ENCODE measurements at places on chromosomes 3 and 15.
A peak's percentile ranks its signal among the peaks of the same experiment; 100 is the strongest.

GRCh38 chr3:183502237-183503181 is 53.0 kb downstream of the KLHL6 start:
- no peak for DNase-seq

GRCh38 chr3:174986685-174987084 is 127.6 kb downstream of the NAALADL2 start:
- DNase-seq: no peak

GRCh38 chr3:16927485-16927884 is 42.7 kb downstream of the PLCL2 start:
- no peak for DNase-seq

DNA sequence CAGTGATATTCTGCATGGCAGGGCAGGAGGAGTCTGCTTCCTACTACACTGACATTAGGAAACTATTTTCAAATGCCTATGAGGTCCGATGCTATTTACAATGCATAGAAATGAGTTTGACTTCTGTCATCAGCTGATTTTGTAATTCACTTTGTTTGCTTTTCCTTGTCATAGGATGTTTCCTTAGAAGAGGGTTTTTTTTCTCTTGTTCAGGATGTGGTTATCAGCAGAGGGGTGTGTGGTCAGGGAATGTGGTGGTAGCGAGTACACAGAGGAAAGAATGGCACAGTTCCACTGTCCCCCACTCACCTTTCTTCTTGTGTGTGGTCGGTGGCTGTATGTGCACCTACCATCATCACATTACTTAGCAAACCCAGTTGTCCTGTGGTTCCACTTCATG is 231.5 kb downstream of the LRTM1 start:
- no peak for DNase-seq

GRCh38 chr15:40320931-40321371 is 2.5 kb upstream of the INAFM2 start:
- peak; percentile 66 for DNase-seq

DNA sequence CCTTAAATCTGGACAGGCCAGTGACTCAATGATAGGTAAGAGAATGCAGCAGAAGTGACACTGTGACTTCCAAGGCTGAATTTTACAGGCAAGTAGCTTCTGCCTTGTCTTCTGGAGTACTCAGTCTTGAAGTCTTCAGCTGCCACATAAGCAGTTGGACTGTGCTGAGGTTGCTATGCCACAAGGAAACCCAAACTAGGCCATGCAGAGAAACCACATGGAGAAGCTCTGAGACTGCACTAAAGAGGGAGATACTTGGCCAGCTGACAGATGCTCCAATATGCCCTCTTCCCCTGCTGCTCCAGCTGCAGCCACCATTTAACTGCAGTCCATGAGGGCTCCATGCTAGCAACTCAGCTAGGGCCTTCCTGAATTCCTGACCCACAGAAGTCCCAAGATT is 119.4 kb upstream of the GADL1 start:
- no peak for DNase-seq

DNA sequence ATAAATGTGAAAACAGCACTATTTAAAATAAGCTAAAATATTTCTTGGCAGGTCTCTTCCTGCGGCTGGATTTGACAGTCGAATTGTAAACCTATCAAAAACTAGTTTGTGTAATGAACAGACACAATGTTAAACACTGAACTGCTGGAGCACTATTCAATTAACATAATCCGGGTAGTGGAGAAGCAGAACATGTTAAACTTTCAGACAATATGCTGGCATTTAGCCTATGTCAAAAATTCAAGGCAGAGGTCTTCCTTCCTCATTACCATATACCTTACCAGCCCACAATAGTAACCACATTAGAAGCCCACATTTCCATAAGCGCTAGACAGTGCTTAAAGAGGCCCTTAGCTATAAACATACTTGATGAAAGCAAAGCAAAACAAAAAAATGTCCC is 1042.9 kb downstream of the ROBO1 start:
- DNase-seq: no peak

DNA sequence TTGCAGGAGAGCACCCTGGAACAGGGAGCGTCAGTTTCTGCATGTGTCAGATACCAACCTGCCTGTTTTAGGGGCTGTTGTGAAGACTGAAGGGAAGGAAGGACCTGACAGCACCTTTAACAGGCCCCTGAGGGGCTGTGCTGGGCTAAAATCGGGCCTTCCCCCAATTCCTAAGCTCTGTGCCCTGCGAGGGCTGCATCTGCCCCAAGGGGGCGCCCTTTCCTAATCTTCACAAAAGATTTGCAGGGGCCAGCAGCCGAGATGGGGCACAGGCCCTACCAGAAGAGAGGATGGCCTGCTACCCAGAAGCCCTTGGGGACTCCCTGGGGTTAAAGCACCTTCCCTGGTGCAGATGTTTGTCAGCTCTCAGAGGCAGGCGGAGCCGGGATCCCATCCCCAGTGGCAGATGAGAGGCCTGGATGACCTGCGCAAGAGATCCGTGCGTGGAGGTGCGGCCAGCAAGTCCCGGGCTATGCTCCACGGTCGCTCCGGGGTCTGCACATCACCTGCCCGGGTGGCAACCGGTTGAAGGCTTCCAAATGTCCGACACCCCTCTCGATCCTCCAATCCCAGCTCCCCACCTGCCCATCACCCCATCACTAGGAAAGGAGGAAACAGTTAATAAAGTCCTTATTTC is 53.6 kb downstream of the RHCG start:
- peak; percentile 58 for DNase-seq

DNA sequence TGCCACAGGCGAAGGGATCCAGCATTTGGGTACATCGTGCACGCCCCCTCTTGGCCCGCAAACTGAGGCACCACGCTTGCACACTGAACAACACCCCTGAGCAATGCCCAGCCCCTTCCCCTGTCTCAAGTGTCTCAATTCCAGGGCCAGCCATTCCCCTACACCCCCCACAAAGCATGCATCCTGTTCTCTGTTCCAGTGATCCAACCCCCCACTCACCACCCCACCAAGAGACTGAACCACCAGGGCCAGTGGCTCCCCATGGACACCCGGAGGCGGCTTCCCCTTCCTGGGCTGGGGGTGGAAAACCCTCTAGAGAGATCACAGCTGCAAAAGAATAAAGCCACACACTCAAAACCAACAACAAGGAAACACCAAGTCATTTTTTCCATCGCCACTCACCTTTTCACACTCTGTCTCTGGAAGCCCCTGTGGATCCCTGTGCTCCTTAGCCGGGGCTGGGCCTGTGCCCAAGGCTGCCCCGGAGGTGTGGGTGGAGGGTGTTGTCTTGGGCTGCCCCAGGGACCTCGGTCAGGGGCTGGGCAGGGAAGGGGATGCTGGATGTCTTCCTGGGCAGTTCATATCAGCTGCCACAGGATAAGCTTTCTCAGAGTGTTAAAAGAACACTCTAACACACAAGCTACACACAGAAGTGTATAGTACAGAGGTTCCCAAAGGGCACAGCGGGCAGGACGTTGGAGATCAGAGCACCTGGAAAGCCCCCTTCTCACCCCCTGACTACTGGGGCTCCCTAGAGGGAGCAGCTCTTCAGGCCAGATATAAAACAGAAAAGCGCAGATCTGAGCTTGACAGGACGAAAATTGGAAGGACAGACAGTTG is 92.5 kb downstream of the CHSY1 start:
- DNase-seq: no peak

- DNase-seq: no peak
Measured at GRCh38 chr3:127834771-127835170, 12.5 kb upstream of the MGLL start.

DNA sequence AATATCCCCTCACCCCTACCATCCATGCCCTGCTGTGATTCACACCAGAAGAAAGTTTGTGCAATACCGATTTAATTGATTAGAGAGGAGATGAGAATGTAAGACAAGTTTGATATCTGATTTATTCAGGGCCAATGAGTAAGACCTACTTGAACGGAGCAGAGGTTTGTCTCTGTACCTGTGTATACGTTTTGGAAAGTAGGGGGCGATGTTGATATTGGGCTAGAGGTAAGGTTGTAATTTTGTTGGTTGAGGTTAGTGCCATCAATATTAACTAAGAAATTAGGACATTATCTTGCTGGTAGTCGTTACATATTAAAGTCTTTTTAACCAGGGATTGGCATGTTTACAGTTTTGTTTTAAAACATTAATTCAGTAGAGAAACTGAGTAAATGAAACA is 20.5 kb downstream of the EAF2 start:
- DNase-seq: no peak

DNA sequence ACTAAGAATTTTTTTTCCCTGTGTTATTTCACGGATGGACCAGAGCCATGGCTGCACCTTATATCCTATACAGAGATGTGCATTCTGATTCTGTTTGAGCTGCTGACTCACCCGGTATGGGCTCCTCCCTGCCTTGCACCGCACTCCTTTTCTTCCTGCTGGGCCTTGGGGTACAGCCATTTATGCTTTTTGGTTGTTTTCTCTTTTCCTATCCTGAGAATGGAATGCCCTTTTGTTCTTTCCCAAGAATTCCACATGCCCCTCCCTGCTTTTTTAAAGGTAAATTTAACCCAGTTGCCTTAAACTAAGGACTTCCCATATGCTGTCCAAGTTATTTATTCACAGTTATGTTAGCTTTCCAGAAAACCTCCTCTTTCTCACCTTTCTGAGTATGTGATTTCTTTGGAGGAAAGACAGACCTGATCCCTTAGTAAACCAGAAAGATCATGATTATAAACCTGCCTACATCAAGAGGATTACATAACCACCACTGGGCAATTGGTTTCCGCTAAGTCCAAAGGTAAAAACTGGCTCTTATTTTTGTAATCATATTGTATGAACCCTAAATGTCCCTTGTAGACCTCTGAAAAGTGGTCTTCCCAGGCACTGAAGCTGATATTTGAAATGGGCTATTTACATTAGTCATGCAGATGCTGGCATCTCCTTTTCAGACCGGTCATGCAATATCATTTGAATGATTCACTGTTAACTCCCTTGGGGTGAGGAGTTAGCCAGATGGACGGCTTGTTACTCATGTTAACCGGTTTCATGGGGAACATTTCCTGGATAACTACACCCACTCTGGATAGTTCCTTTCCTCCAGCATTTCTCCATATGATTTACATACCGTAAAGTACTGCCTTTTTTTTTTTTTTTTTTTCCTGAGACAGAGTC is 45.5 kb downstream of the TMOD3 start:
- peak; percentile 49 for DNase-seq

- no peak for DNase-seq
Measured at GRCh38 chr3:24582431-24583403, 88.1 kb upstream of the THRB start.

DNA sequence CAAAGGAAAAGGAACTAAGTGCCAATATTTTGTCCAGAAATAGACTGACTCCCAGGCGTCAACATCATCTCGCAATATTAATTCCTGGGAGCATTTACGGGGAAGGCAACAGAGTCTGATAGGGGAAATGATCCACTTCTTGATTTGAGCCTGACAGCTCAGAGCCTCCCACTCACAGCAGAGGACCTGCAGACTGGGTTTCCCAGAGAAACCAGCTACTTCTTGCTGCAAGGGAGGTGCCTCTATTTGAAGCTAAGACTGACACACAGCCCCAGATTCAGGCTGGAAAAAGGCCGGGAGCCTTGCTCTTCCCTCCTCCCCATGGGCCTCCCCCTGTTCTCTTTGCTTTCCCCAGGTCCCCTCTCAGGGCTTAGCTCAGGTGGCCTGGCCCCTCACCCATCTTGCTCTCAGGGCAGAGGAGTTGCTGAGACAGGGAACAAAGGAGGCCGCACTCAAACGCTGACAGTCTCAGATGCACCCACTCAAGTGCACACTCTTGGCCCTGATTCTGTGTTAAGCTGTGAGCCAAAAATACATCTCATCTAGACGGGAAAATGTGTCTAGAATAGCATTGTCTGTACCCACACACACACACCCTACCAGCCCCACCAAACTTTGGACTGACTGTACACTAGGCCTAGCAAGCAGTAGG is 49.8 kb upstream of the DCLK3 start:
- DNase-seq: no peak

GRCh38 chr15:53586799-53587198 is 172.7 kb downstream of the WDR72 start:
- DNase-seq: peak; percentile 80

- no peak for DNase-seq
Measured at GRCh38 chr15:98070137-98070536, 109.6 kb downstream of the ARRDC4 start.

Measured in colonic mucosa (tissue), 4 donors.